Fibroblast of skin of right quadriceps (primary cell): ENCODE measurements at places on chromosomes 16 and 17.

GRCh38 chr16:4913774-4914525, 23.0 kb downstream of the PPL start:
- DNase-seq = no peak

- DNase-seq = no peak
Measured at GRCh38 chr17:64335486-64335885, 55.2 kb downstream of the PECAM1 start.

DNA sequence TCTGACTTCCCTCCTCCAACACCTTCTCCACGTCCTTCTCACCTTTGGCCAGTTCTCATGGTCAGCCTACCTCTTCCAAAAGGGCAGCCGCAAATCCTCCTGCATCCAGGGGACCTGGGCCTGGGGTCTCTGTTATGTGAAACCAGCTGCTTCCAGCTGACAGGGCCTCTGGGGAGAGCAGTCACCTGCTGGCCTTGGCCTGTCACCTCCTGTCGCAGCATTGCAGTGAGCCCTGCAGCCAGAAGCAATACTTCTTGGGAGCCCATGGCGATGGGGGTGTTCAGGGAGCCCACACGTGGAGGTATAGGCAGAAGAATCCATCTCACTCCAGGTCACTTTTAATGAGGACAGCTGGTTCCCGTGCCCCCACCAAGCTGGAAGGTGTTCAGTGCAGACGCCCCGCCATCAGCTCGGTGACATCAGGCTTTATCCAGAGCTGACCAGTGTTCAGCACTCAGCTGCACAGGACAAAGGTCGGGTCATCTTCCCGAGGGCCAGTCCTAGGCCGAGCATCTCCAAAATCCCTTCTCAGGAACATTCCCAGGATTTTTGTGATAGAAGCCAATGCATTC, 1.7 kb upstream of the SLC47A2 start:
- DNase-seq = no peak

GRCh38 chr17:47204722-47205418, 4.3 kb upstream of the MYL4 start:
- peak; percentile 47 for DNase-seq

GRCh38 chr16:89134269-89134668, 37.3 kb upstream of the CDH15 start:
- no peak for DNase-seq

DNA sequence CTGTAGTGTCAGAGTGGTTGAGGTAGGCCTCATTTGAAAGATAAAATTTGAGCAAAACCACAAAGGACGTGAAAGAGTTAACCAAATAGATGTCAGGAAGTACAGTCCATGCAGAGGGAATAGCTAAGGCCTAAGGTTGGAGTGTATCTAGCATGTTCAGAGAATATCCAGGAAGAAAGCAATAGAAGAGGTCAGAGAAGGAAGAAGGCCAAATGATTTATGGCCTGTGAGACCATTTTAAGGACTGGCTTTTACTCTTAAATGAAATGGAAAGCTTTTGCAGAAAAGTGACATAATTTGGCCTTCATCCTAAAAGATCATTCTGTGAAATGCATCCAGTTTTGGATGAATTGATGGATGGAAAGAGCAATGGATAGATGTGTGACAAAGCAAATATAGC, 116.5 kb downstream of the NLK start:
- DNase-seq = no peak

- no peak for DNase-seq
Measured at GRCh38 chr17:79960788-79961522, 74.7 kb downstream of the TBC1D16 start.

DNA sequence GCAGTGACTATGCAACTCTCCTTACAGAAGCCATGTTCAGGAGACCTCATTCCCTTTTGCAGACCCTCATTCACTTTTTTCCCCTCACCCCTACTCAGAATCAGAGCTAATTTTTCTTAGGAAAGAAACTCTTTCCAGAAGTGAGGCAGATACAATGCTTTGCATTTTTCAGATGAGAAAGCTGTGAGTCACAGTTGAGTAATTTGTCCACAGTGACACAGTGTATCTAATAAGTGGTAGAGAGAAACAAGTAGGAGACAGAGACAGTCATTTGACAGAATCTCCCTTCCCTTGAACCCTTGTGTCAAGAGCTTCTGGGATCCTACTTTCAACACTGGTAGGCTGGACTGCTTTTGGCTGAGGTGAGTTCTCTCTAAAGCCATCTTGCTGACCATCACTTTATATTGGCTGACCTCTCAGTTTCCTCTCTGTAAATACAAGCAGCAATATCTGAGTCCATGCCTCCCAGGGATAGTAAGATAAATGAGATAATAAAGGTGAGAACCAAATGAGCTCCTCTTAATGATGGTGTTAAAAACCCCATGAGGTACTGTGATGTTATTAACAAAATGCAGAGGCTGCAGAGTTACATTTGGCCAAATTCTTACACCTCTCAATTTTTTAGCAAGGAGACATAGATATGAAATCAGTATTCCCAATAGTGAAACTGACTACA, 130.8 kb downstream of the CA10 start:
- DNase-seq = peak; percentile 84

DNA sequence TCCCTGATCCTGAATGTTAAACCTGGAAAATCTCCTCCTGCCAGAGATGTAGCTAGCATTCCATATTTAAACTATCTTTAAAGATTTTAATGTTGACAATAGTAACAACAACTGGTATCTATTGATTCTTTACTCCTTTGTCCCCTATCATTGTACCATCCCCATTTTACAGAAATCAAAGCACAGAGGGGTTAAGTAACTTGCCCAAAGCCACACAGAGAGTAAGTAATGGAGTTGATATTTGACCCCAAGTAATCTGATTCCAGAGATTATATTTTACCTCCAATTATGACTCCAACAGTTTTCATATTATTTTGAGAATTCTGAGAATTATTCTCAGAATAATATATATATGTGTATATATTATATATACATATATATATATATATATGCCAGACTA, 37.7 kb upstream of the RGS9 start:
- no peak for DNase-seq

DNA sequence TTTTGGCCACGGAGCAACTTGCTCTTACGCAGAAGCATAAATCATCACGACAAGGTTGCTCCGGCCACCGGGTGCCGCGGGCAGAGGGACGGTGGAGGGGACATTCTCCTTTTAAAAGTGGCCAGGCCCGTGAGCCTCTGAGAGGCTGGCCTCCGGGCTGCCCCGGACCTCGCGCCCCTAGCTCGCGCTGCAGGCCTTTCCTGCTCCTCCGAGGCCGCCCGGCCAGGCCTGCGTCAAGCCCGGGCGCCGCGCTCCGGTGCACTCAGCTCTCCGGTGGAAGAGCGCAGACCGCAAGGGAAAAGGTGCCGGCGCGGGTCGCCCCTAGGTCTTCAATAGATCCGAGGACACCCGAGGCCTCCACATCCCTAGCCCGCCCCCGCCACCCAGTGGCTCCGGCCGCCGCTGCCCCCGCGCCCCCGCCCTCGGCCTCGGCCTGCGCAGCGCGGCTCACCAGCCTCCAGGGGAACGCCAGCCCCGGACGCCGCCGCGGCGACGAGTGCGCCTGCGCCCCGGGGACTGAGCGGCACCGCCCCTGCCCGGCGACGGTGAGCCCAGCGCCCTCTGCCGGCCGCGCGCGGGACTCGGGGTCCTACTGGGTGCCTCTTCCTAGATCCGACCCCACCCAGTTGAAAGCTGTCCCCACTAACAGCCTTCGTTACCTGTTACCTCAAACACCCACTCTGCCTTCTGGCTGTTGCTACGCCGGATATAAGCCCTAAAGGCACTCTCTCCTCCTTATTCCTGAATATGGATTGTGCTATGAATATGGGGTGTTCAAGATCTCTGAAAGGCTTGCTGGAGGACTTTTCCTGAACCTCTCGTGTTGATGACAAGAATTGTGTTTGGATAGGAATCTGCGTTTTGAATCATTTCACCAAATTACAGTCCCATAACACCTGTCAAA, at the start of gene LYRM9:
LYRM9 (minus strand) TSS at position 500 of the 904 bp plus-strand sequence. CDS start 10,671 bp downstream, outside the sequence.
- peak; percentile 84 for DNase-seq

DNA sequence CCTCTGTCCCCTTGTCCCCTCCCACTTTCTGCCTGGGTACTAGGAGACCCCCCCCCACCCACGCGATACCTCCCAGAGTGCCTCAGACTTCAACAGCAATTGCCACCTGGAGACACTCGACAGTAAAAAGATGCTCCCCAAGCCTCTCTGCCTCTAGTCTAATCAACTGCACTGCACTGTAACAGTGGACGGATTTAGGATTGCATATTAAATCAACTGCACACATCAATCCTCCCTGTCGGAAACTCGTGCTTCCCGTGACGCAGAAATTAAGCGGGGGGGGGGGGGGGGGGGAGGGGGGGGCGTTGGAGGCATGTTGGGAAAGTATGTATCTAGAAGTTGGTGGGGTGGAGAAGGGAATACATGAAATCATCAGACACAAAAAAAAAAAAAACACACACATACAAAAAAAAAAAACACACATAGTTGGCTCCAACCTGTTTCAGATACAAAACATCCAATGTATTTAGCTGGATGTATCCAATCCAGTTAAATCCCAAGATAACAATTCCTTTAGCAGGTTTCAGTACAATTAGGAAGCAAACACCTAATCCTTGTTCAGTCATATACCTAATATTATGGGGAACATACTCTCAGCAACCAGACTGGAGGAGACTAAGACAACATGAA, 29.7 kb downstream of the FAM222B start:
- peak; percentile 50 for DNase-seq

- DNase-seq = no peak
Measured at GRCh38 chr16:76175718-76176117, 101.5 kb upstream of the CNTNAP4 start.

GRCh38 chr16:1850981-1851380, 21.0 kb downstream of the MEIOB start:
- no peak for DNase-seq

- DNase-seq = no peak
Measured at GRCh38 chr16:67028167-67028695, 718 bp upstream of the CBFB start.

DNA sequence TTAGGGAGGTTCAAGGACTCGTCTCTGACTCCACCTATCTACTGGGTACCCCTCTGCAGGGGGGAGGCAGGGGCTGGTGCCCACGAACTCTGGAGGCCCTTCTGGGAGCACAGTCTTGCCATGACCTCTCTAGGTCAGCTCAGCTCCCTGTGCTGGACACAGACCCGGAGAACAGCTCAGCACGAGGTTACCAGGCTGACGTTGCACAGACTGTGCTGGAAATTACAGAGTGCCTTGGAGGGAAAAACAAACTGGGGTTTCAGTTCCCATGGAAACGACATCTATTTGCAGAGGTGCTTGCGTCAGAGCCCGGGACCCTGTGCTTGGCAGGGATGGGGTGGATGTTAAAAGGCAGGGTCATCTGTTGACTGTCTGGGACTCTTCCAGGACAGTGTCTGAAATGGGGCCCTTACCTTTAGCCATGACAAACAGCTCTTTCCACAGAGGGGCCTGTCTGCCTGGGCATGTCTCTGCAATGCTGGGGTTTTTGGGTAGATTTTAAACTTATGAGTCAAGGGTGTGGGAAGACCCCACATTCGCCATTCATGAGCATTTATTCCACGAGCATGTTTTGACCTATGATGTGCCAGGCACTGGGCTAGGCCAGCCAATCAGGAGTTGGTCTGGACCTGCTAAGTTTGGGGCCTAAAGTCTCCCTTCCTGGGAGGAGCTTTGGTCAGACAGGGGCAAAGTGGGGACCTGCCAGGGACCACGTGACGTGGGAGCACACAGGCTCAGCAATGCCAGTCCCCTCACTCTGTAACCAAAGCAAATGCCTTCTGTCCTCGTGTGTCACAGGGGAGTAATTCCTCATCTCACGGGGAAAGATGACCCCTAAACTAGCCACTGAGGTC, 22.5 kb downstream of the CCR7 start:
- DNase-seq = peak; percentile 86

- DNase-seq = no peak
Measured at GRCh38 chr17:51133365-51133764, 12.7 kb upstream of the SPAG9 start.

DNA sequence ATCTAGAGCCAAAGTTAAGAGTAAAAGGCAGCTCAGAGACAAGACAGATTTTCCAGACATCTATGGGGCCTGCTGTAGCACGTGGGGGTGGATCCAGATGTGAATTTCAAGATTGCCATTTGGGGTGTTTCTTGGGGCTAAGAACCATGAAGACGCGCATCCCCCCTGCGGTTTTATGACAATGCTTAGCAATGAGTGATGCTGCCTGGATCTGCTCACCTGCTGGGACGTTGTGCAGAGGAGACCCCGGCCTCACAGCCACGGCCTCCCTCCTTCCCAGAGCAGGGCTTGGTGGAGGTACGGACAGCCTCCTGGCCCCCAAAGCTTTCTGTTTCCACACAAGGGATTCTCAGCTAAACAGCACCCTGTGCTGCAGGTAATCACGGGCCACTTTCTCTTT, 151.5 kb upstream of the DYNLRB2 start:
- no peak for DNase-seq

DNA sequence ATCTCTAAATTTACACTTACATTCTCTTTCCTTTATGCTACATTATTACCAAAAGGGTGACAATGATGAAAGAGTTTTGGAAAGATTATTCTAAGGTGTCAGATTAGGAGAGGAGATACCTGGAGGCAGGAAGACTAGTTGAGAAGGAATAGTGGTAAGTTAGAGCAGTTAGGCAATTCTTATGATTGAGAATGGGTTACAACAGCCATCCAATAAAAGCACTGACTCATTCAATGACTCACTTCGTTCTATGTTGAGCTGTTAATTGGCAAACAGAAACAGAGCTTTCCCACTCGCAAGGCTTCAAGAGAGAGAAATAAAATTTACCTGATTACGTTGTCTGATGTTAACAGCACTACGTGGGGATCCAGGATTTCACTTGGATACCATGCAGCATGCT, 5.8 kb downstream of the NUP88 start:
- DNase-seq = peak; percentile 87
